ENCODE measurements at places on chromosomes 16 and 17.
A peak's percentile ranks its signal among the peaks of the same experiment; 100 is the strongest.

- no peak for DNase-seq
These were observed 68.7 kb downstream of the AIPL1 start for GRCh38 chr17:6366221-6366666.

GRCh38 chr17:7004398-7005253 is 7.8 kb upstream of the RNASEK start:
- DNase-seq = no peak

DNA sequence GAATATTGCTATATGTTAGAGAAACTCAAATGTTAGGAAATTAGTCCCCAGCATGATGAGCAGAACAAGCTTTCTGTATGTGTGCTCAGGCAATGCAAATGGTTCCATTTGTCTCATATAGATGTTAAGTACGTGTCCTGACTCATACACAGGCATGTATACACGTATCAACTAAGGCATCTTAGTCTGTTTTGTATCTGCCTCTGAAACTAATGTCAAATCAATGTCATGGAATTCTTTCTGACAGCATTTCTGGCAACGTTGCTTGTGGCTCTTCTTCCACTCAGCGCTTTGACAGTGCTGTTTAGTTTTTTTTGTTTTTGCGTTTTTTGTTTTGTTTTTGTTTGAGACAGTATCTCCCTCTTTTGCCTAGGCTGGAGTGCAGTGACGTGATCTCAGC is 111.9 kb downstream of the CNTNAP4 start:
- DNase-seq = no peak

DNA sequence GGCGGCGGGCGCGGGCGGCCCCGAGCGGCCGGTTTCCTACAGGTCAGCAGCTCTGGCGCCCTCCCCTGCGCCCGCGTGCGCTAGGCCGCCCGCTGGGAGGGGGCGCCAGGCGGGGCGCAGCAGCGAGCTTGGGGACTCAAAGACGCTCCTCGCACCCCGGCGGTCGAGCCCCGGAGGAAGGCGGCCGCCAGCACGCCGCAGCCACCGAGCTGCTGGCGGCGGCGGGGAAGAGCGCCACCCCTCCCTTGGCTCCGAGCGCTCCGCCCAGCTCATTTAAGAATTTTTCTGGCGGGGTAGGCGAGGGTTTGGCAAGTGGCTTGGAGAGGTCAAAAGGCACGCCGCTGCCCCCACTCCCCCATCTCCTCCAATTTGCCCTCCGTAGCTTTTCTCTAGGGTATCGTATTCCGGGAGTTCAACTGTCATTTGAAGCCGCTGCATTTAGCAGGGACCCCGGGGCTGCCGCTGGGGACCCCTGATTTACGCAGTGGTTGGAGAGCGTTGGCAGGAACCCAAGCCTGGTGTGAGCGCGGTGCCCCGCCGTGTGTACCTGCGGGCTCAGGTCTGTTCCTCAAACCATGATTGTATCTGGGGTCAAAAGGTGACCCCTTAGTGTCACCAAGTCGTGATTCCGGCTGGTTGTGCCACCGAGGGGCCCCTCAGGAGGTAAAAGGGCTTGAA is 59.5 kb upstream of the GSE1 start:
- DNase-seq = peak; percentile 30

GRCh38 chr16:79278506-79278905 is 322.0 kb downstream of the MAF start:
- DNase-seq = peak; percentile 47

All from stimulated activated CD4-positive, alpha-beta T cell treated with anti-CD3 and anti-CD28 coated beads, Interleukin-12 subunit alpha, Interleukin-12 subunit beta, amount 100 ng/mL, for 4 hours (primary cell).